DND-41 (cell line): ENCODE measurements at places on chromosomes 4 and X.

DNA sequence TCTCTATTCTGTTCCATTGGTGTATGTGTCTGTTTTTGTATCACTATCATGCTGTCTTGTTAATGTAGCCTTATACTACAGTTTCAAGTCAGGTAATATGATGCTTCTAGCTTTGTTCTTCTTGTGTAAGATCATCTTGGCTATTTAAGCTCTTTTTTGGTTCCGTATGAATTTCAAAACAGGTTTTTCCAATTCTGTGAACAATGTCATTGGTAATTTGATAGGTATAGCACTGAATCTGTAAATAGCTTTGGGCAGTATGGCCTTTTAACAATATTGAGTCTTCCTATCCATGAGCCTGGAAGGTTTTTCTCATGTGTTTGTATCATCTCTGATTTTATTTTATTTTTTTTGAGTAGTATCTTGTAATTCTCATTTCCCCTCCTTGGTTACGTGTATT lies 94.3 kb downstream of the ANAPC10 start:
- DNase-seq: no peak

DNA sequence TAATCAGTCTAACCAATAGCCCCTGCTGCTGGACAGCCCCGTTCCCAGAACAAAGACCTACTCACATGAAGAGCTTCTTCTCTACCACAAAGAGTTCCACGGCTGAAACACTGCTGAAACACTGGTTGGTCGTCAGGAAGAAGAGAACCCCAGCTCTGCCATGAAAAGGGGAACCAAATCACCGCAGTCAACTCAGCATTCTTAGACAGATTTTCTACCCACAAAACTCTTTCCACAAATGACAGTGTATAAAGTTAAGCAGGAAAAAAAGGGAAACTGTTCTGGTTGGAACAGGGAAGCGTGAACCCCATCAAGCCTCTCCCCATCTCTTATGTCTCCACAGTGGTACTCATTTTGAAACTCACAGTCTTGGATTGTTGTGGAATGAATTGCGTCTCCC lies 57.3 kb downstream of the ABCG2 start:
- DNase-seq: no peak

DNA sequence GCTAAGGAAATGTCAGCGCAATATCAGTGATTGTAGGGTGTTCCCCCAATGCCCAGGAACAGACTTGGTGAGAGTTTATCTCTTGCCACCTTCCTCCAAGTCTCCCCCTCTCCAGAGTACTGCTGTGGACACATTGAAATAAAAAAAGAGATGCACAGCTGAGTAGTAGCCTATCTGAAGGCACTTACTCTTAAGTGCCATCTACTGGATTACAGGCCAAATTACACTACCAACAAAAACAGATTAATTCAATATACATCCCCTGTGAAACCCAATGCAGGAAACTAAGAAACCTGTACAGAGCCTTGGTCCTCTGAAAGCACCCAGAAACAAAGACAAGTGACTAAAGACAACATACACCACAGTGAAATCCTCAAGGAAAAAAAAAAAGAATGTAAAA lies 460.3 kb downstream of the ZIC3 start:
- DNase-seq: no peak

DNA sequence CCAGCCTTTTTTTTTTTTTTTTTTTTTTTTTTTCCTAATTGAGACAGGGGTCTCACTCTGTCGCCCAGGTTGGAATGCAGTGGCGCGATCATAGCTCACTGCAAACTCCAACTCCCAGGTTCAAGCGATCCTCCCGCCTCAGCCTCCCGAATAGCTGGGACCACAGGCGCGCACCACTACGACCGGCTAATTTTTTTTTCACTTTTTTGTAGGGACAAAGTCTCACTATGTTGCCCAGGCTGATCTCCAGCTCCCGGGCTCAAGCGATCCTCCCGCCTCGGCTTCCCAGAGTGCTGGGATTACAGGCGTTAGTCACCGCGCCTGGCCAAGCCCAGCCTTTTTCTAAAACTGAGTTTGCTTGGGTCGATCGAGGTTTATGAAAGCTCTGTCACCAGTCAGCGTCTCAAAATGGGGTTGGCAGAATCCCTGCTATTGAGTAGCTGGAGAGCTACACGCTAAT lies 1.3 kb upstream of the OTUD5 start:
- no peak for DNase-seq

DNA sequence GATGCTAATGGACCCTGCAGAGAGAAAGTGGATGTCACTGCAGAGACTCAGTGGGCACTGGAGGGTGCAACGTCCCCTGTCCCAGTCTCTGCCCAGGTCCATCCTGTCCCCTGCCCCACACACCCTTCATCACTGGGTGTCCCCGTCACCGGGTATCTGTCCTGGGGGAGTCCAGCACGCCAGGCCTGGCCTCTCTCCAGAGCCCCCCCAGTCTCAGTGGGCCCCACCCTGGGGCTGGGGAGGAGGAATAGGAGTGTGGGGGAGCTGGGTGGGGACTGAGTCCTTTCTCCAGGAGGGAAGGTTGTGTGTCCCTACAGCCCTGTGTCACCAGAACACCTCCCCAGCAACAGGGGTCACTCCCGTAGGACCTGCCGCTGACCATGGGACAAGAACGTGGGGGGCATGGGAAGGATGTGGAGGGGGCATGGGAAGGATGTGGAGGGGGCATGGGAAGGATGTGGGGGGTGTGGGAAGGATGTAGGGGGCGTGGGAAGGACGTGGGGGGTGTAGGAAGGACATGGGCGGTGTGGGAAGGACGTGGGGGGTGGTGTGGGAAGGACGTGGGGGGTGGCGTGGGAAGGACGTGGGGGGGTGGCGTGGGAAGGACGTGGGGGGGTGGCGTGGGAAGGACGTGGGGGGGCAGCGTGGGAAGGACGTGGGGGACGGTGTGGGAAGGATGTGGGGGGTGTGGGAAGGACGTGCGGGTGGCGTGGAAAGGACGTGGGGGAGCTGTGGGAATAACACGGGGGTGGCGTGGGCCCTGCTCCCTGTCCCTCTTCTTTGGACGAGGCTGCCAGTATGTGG lies 21.0 kb upstream of the SPON2 start:
- peak; percentile 3 for DNase-seq

DNA sequence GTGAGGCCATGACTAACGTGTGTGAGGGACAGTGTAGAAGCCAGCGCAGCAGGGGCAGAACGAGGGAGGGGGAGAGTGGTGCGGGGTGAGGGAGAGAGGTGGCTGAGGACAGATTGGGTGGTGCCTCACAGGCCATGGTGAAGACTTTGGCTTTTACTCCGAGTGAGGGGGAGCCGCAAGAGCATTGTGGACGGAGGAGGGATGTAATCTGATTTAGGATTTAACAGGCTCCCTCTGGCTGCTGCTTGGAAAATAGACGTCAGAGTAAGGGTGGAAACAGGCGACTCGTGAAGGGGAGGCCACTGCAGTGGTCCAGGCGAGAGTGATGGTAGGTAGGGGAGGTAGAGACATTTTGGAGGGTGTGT lies 13.0 kb downstream of the PPP1R3F start:
- no peak for DNase-seq

- DNase-seq: no peak
These were observed 388.6 kb upstream of the PITX2 start for GRCh38 chr4:111011458-111011857.

DNA sequence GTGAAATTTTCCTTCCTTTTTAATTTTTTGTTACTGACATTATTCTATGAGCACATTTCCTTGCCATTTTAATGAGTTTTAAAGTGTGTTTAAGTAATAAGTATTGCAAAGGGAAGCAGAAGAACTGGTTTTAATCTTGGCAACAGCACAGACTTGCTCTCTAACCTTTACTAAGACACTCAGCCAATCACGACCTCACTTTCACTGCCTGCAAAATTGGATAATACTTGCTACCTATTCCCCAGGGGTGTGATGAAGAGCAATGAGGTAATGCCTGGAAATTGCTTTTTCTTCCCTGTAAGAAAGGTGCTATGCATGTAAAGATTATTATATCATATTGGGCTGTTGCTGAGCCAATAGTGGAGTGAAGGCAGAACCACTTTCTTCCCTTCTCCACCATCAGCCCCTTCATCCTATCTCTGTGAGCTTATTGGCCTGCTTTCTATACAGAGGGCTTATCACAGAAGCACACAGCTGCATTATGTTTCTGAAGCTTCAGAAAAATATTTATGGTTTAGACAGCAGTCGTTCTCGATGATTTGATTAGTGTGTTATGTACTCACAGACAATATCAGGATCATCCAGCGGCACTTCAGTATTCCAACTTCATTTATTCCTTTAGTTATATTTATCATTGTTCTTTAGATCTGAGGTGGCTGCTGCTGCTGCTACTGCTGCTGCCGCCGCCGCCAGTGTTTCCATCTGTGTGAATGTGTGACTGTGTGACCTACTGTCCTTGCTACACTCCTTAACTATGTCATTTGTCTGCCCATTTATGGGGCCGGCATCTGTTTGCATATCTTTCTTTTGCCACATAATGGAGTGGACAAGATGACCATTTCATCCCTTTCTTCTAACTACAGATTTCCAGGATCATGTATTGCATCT lies 255.1 kb downstream of the C4orf33 start:
- DNase-seq: no peak

- DNase-seq: peak; percentile 31
These were observed 70.0 kb upstream of the FAM241A start for GRCh38 chr4:112075129-112075753.

DNA sequence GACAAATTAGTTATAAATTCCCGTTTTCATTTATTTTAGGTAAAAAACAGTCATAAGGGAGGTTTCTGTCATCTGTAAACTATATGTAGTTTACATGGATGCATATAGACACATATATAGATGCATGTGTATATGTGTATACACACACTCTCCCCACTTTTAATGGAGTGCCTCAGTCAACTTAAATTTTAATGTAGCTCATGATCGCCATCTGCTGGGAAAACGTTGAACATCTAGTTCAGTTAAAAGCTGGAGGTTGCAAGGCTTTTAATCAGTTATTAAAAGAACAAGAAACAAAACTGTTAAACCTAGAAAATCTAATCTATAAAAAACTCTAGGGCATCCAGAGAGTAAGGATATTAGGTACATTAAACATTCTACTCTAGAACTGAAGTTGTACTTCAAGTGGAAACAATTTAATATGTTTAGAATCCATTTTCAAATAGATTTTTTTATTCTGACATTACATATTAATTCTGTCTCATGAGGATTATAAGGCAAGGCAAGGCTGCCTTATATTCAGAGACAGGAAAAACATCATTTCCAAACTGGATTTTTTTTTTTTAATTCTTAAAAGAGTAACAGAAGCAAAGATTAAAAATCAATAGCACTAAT lies 122.6 kb downstream of the SHISA3 start:
- DNase-seq: peak; percentile 48

- DNase-seq: no peak
These were observed 152.3 kb downstream of the BTC start for GRCh38 chr4:74642006-74642405.

DNA sequence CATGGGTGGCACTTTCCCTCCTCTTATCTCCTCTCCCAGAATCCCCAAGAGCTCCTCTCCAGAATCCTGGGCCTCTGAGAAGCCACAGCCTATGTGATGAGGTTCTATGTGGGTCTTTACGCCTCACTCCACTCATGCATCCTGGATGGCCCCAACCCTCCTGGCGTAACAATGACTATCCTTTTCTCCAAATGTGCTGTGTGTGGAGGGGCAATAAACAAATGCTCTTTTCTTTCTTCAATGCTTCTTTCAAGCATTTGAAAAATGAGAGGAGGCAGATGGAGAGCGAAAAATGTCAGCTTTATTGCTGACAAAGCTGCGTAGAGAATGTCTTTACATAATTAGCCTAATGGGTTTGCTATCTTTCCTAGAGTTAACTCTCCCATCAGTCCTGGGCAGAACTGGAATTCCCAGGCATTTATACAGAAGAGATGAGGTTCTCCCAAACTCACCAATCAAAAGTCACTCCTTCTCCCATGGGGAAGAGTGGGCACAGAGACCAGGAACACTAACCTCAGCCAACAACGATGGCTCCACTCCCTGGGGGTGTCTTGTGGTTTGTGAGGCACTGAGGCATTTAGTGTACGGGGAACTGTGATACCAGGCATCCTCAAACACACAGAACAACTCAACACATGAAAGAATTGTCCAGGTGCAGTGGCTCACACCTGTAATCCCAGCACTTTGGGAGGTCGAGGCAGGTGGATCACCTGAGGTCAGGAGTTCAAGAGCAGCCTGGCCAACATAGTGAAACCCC lies 118.9 kb upstream of the SLC34A2 start:
- DNase-seq: no peak

DNA sequence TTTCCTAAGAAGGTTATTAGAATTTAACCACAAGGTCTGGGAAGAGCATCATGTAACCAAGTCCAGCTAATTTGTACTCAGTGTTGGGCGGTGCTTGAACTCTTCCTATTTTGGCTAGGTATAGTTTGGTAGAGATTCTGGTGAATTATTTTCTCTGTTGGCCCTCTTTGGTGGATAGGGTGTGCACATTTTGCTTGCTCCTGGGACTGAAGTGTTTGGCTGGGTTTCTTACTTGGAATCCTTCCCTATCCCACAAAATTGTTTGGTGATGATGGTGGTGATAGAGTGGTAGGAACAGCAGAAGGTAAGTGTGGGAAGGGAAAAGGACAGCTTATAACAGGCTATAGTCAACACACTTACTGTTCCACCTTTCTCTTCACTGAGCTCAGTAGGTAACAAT lies 194.8 kb upstream of the GPC4 start:
- DNase-seq: no peak

DNA sequence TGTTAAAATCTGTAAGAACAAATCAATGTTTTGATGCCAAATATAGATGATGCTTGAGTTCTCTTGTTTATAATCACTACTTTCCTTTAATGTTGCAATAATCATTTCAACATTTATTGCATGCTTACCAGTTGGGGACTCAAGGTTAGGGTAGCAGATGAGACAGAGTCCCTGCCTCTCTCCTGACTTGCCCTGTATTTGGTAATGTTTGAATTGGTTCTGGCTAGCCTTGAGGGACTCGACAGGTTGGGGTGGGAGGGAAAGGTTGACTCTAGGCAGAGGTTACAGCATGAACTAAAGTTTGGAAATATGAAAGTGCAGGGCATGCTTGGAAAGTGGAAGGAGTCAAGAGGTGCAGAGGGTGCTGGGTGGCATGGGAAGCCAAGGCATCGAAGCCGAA lies 2.0 kb downstream of the SEC24B start:
- no peak for DNase-seq

DNA sequence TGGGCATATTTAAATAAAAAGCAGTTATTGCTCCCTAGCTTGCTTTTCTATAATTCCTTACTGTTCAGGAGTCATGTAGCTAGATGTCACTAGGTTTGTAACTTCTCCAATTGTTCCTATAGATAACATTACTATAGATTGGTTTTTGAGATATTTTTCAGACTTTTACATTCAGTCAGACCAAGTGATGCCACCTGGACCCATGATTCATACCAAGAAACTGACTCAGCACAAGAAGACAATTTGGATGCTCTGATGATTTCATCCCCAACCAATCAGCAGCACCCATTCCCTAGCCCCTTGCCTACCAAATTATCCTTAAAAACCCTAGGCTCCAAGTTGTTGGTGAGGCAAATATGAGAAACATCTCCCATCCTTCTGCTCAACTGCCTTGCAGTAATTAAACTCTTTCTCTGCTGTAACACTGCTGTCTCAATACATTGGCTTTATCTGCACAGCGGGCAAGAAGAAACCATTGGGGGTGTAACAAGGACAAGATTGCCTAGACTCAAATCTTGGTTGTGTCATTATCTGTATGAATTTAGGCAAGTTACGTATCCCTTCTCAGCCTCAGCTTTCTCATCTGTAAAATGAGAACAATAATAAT lies 11.8 kb upstream of the NEIL3 start:
- DNase-seq: no peak
